ENCODE measurements at places on chromosomes 7 and 10.

- no peak for DNase-seq
Observed at GRCh38 chr10:104256335-104256961, 1.8 kb downstream of the GSTO1 start.

GRCh38 chr10:10010397-10010796 lies 1007.3 kb upstream of the CELF2 start:
- DNase-seq = no peak

DNA sequence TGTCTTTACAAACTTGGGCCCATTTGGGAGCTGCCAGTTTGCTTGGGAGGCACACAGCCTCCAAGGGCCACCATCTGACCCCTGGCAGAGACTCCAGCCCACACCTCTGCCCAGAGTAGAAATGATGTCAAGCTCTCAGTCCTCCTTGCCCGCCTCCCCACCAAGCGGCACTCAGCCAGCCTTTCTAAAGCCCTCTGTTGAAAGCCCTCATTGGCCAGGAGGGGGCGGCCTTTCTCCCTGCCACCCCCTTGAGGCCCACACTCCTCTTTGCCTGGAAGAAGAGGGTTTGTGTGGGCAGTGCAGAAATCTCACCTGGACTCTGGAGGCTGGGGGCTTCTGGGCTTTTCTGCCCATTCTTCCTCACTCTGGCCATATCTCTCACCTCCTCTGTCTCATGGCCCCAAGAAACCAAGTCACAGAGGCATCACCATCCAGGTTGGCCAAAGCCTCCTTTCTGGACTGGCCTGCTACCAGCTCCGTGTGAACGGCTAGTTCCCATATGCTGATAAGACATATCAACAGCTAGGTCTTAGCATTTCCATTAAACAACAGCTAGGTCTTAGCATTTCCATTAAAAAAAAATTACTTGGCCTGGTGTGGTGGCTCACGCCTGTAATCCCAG lies 36.1 kb downstream of the UBTD1 start:
- DNase-seq = no peak

GRCh38 chr7:1087465-1087814 lies 473 bp upstream of the GPER1 start:
- DNase-seq = no peak

DNA sequence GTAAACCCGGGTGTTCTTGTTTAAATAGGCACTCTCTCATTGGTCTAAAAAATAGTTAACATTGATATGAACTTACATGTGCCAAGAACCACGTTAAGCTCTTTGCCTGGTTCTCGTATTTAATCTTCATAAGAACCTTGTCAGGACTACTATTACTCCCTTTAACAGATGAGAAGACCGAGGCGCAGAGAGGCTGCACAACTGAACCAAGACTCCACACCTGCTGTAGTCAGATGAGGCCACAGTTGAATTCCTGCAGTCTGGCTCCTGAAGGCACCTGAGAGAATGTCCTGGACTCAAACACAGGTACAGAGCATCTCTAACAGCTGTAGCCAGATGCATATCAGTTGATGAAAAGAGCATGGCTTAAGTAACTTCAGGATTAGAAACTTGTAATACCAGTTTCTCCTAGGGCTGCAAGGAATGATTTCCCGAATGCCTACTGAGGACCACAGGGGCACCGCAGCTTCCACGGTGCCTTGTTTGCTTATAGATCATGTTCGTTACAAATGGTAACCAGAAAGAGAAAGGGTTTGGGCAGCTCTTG lies 9.5 kb downstream of the DDC start:
- DNase-seq = no peak

DNA sequence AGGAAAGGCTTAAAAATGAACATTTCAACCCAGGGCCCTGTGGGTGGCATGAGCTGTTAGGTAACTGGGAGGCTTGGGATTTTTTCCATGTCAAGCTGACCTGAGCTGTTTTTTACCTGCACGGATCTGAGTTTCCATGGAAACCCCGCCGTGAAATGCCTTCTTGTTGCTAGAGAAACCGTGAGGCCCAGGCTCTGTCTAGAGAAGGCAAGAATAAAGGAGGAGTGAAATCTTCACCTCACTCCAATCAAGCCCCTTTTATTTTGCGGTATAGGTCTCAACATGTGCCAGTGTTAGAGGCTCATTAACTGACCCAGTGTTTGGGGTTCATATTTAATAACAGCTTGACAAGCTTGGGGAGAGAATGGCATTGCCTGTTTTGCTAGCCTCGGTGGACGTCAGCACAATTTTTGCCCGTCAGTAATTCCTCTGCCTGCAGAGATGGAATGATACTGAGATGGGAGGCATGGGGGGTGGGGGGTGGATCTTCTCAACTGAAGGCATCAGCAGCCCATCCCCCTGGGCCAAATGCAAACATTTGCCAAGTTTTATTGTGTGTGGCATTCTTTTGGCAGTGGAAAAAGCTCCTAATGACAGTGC lies 48.9 kb upstream of the PDCD4 start:
- peak; percentile 81 for DNase-seq

- DNase-seq = no peak
Observed at GRCh38 chr7:114085313-114085591, 166.4 kb upstream of the PPP1R3A start.

DNA sequence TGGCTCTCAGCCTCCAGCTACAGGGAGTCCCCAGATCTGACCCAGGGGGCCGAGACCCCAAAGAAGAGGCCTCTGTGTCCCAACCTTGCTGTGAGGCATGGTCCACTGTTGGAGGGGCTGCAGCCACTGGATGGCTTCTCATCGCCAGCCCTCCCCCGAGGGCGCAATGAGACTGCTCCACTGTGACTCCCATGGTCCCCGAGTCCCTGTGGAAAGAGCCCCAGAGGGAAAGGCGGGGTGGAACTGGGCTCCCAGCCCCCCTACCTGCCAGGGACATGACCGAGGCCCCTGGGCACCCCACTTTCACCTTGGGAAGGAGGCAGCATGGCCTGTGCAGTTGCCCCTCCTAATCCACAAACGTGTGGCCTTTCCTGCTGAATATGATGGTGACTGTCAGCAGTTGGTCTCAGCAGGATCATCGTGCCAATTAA lies 33.5 kb upstream of the RET start:
- no peak for DNase-seq

DNA sequence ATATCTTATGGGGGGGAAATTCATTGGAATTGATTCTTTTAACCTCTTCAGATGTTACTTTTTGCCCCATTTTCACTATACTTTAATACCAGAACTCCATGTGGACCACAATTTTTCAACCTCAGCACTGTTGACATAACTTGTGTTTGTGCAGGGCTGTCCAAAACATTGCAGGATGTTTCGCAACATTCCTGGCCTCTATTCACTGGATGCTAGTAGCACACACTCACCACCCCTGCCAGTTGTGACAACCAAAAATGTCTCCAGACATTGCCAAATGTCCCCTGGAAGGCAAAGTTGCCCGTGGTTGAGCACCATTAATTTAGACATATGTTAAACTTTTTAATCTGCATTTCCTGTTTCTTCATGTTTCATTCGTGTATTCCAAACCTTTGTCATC lies 234.7 kb downstream of the GFRA1 start:
- DNase-seq = no peak

- no peak for DNase-seq
Observed at GRCh38 chr10:4316161-4316810, 509.7 kb upstream of the AKR1E2 start.

DNA sequence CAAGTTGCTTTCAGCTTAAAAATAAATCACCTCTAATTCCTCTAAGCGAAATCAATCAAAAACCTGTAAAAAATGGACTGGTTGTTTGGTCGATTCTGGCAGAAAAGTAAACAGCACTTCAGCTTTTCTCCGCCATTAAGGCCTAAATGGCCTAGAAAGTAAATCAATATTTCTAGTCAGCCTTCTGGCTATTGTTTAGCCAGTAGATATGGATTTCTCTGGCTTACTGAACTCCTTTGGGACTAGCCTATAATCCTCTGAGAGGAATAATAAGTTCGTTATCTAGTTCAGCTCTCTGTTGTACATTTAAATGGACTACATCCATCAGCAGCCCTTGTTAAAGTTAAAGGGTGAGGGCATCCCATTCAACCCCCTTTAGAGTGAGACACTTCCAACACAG lies 400.1 kb upstream of the ETV1 start:
- no peak for DNase-seq

DNA sequence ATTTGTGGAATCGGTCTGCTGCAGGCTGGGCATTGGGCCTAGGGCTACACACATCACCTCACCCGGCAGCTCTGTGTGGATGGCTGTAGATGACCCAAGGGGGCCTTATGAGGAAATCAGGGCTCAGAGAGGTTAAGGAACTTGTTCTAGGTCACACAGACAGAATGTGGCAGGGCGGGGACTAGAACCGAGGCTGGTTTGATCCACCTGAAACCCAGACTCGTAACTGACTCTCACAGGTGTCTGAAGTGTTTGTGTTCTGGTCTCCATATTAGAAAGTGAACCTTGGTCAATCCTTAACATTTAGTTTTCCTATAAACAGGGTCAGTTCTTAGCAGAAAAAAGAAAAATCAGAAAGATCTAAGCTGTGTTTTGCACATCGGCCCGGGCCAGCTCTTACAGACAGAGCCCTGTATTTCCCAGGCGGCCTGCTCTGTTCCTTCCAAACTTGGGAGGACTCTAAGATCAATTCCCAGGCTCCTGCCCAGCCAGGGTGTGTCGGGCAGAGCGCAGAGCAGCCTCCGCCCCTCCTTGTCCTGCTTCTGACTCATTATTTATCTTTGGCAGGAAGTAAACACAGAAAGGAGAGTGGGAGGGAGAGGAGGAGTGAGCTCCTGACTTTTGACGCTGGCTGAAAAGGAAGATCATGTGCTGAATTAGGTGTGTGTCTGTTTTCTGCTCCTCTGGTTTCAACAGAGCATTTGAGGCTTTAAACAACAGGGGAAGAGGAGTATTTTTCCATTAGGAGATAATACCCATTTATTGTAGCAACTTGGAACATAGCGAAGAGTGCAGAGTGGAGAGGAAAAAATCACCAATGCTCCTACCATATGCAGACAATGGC lies 74.1 kb downstream of the TACC2 start:
- peak; percentile 75 for DNase-seq

DNA sequence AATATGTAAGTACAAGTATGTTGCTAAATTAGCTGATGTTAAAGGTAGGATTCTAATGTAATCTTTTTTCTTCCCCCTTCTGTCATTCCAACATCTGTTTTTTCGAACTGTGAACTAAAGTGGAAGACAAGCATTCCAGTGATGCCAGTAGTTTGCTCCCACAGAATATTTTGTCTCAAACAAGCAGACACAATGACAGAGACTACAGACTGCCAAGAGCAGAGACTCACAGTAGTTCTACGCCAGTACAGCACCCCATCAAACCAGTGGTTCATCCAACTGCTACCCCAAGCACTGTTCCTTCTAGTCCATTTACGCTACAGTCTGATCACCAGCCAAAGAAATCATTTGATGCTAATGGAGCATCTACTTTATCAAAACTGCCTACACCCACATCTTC lies 62.7 kb downstream of the WAC start:
- no peak for DNase-seq

DNA sequence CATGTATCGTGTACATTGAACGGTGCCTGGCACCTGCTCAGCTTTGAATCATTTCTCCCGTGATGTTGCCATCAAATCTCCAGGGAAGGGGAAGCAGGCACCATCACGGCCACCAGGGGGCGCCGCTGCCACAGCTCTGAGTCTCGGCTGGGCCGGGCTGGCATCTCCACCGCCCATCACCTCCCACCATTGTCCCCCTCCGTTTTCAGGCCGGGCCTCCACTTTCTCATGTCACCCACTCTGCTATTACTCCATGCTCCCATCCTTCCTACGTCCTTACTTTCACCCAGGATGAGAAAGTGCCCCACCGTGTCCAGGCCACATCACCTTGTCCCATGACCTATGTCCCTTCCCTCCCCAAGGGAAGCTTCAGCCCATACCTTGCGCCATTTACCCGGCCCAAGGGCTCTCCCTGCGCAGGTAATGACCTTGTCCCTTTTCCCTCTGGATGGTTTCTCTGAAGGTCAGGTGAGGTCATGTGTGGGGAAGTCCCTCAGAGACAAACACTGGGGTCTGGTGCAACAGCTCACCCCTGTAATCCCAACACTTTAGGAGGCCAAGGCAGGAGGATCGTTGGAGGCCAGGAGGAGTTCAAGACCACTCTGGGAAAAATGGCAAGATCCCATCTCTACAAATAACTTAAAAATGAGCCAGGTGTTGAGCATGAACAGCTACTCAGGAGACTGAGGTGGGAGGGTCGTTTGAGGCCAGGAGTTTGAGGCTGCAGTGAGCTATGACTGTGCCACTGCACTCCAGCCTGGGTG lies 31.8 kb upstream of the OCM2 start:
- peak; percentile 49 for DNase-seq

DNA sequence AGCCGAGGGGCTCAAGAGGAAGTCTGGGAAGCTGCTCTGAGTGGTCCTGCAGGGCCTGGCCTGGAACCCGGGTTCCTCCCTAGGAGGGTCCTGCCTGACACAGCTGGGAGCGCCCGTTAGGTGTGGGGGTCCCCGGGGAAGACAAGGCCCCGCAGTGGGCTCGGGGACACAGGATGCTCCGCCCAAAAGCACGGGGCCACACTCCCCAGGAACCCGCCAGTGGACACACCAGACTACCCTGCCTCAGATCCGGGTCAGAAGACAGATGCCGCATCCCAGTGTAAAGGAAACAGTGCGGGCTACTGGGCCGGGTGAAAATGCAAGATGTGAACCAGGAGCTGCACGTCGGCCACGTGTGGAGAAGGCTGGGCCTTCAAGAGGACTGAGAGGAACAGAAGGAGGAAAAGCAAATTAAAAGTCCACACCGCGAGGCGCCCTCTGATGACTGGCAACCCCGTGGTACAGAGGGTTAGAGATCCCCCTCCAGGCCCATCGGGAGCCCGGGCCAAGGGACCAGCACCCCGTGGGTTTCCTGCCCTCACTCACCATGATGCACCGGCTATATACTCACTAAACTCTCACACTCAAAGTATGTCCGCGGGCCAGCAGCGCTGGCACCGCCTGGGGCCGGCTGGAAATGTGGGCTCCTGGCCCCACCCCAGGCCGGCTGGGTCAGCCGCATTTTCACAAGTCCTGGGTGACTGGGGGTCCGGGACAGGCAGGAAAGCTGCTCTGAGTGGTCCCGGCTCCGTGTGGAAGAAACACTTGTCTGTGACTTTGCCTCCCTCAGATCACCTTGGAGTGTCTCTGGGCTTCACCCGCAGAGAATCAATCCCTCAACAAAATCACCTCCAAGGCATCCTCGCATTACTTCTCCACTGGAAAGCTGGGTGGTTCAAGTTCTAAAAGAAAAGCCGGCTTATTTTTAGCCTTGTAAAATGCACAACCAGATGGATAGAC lies 6.1 kb downstream of the STK32C start:
- DNase-seq = no peak

DNA sequence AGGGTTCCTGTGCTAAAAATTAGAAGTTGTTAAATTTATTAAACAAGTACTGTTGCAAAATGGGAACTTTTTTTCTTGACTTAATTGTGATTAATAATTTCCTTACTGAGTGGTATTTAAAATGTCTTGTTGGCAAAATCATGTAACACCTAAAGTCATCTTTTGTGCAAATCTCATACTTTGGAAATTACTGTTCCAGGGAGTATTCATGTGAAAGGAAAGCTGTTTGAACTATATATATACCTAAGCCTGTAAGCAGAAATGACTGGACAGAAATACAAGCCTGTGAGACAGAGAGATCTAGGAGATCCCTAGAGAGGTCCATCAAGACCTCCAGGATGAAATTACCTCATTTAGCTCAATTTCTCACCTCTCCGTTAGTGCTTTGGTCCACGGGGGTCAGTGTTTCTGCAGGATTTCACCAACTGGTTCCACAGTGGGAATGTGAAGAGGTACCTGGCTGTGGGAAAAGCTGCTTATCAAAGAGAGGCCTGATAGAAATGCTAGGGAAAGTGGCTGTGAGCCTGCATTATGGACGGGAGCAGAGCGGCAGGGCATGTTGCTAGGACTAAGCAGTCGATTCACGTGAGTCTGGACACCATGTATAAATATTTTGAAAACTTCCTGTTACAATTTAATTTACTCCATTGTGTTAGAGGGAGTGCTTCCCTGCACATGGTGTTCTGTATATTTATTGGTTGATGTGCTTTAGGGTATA lies 7.9 kb downstream of the LUC7L2 start:
- DNase-seq = no peak

Data from renal pelvis (tissue), 12 donors.